ENCODE measurements at places on chromosomes 6 and 20.

- peak; percentile 92 for DNase-seq
Measured at GRCh38 chr20:35901678-35902544, 52.4 kb downstream of the SCAND1 start.

DNA sequence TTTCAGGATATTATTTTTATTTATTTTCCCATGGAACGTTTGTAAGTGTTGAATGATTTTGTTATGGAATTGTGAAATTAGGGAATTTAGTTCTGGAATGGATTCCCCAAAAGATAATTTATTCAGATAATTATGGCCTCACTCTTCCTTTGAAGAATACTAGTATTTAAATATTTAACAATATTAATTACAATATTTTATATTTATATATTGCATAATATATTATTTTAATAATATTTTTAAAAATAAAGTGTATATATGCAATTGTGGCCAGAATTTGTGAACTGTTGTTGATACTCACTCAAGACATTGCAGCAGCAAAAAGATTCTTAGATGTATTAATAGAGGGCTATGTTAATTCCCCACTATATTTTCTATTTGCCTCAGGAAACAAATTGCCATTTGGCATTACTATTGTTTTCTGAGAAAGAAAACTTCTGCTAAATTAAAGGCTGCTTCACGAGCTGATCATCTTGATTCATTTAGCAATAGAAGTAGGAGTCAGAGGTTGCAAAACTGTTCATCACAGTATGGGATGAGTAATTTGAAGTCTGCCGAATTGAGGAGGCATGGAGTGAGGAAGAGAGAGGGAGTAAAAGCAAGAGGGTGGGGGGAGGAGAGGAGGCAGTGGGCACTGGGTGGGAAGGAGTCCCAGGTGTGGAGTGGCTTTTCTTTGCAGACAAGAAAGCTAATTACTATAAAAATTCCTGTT, 729.2 kb downstream of the DHX35 start:
- no peak for DNase-seq

DNA sequence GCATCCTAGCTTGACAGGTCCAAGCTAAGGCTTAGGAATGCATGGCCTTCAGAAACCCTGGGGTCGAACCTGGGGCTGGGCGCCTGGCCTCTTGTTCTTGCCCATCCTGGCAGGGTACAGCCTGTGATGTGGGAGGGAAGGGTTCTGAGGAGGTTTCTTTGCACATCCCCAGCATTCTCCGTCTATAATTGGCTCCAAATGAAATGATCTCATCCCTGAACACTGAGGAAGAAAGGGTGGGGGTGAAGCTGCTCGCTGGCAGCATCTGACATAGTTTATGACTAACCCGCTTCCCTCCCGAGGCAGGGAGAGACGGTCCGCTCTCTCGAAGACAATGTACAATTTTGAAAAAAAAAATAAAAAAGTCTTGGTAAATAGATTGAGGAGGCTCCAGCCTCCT, 67.1 kb upstream of the ZNFX1 start:
- peak; percentile 54 for DNase-seq

GRCh38 chr6:118123503-118124037, 216.5 kb downstream of the SLC35F1 start:
- no peak for DNase-seq

DNA sequence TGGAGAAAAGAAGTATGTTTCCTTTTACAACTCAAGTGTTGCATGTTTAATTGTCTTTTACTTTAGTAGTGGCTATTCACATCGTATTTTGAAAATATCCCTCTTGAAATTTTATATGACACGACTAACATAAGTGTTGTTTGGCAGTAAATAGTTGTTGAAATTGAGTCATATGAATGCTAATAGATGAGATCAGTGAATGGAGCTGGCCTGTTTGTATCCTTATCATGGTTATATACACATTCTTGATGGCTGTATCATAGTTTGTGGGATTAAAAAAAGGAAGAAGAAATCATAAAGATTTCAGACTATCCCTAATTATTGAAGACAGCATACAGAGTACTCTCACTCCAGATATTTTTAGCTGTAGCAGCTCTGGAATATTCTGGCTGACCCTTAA, 8.2 kb upstream of the RAE1 start:
- DNase-seq, result no peak

- no peak for DNase-seq
Measured at GRCh38 chr6:22323848-22324247, 27.0 kb upstream of the PRL start.

- DNase-seq, result no peak
Measured at GRCh38 chr6:22904431-22904830, 335.1 kb downstream of the HDGFL1 start.

DNA sequence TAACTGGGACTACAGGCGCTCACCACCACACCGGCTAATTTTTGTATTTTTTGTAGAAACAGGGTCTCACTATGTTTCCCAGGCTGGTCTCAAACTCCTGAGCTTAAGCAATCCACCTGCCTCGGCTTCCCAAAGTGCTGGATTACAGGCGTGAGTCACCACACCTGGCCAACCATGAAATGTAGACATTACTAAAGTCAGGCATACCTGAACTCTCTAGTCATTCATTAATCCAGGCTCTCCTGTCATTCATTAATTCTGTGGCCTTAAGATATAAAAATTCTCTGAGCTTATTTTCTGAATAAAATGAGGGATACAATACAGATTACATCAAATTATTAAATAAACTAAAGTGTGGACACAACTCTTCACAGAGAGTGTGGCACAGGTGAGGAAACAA, 159.7 kb downstream of the GMDS start:
- no peak for DNase-seq

GRCh38 chr6:166097914-166098522, 69.6 kb downstream of the TBXT start:
- peak; percentile 39 for DNase-seq

DNA sequence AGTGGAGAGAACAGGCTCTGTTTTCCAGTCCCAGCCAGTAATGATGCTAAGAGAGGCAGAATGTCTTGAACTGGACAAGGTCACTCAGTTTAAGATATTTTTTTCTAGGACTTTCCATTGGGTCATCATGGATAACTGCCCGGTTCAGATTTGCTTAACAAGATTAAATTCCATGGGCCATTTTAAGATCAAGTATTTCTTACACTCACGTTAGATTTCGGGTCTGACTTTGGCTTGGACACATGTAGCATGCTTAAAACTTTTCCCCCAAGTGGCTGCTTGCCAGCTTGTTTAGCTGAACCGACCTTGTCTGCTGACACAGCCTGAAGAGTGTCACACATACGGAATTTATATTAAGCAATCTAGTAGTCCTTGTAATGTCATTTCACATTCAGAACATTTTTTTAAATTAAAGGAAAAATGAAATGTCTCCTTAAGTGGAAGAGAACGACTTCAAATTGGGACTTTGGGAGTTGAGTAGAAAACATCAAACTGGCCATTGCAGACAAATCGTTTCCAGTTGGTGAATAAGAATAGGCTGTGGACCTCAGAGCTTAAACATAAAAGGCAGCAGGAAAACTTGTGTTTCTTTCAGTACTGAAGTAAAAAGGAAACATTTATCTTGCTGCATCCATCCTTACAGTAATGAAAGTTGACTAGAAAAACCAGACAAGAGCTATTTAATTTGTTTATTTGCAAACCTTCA, 29.0 kb downstream of the ARMC2 start:
- peak; percentile 85 for DNase-seq

DNA sequence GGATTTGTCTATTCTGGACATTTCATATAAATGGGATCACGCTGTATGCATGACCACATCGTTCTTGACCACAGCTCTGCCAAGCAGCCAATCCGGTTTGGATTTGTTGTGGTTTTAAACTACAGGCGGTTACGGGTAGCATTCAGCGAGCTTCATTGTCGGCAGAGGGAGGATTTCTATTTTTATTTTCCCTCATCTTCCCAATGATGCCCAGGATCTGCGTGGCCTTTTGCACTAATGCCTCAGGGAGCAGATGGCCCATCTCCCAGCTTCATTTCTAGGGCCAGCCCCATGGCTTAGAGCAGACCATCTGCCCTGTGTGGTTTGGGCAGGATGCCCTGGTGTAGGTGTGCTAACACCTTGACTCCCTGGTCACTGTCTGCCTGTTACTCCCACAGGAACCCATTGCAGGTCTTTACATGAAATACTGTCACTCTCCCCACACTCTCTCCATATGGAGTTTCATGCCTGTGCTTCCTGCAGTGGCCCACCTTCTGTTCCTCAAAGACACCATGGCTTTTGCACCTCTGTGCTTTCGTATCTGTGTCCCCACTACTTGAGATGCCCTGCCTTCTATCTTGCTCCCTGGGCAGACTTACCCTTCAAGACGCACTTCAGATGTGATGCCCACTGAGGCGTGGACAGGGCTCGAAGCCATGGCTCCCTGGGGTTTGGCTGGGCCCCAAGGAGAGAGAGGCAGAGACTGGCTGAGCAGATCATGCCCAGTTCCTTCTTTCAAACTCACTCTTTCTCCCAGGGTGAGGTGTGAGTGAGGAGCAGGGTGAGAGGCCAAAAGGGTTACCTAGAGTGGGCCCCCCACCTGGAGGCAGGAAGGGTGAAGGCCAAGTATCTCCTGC, 26.0 kb downstream of the SDCBP2 start:
- no peak for DNase-seq

- no peak for DNase-seq
Measured at GRCh38 chr20:40635971-40636370, 53.1 kb downstream of the MAFB start.
